Activated CD8-positive, alpha-beta T cell treated with anti-CD3 and anti-CD28 coated beads for 36 hours (primary cell): ENCODE measurements at places on chromosomes 1 and 21. TPM values are rescaled to one million over a fixed set of nuclear protein-coding genes. Genes with fewer than 3 reads are reported as not detected.
A peak's percentile ranks its signal among the peaks of the same experiment; 100 is the strongest.

GRCh38 chr1:83942914-83943313 lies 56.0 kb downstream of the TTLL7 start:
- DNase-seq = no peak

DNA sequence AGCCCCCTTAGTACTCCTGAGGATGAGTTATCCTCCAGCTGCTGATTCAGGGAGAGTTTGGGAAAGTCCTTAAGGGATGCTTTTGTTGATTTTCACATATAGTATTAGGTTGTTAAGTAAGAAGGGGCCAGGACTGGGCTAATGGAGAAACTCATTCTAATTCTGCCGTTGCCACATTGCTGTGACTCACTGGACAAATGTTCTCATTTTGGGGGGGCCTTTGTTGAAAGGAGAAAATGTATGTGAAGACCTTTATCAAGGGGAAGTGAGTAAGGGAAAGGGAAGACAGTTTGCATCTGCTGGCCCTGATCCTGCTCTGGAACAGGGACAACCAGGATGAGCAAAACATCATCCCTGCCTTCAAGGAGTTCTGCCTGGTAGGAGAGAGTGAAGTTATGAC lies 123.2 kb upstream of the FGGY start:
- DNase-seq = no peak

DNA sequence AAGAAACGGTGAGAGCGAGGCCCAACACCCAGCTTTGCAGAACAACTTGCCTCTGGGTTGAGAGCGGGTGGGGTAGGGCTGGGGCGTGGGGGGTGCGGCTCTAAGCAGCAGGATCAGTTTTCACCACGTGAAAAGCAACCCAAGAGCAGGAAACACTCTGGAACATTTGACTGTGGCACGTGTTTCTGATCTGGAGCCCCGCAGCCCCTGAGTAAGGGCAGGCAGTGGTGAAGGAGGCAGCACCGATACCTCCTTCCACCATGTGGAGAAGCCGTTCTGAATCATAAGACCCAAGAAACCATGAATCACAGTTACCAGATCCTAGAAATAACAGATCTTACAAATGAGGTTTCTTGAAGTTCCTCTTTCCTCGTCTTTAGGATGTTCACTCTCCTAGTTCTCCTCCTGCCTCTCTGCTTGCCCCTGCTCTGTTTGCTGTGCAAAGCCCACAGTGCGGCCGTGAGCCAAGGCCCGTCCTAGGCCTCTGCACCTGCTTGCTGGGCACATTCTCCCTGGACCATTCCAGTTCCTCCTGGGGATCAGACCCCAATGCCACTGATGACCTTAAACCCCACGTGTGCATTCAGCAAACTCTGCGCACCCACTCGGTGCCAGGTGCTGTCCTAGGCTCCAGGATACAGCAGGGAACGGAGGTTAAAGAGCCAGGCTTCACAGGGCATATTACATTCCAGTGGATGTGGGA lies 31.9 kb downstream of the SLC1A7 start:
- peak; percentile 20 for DNase-seq

DNA sequence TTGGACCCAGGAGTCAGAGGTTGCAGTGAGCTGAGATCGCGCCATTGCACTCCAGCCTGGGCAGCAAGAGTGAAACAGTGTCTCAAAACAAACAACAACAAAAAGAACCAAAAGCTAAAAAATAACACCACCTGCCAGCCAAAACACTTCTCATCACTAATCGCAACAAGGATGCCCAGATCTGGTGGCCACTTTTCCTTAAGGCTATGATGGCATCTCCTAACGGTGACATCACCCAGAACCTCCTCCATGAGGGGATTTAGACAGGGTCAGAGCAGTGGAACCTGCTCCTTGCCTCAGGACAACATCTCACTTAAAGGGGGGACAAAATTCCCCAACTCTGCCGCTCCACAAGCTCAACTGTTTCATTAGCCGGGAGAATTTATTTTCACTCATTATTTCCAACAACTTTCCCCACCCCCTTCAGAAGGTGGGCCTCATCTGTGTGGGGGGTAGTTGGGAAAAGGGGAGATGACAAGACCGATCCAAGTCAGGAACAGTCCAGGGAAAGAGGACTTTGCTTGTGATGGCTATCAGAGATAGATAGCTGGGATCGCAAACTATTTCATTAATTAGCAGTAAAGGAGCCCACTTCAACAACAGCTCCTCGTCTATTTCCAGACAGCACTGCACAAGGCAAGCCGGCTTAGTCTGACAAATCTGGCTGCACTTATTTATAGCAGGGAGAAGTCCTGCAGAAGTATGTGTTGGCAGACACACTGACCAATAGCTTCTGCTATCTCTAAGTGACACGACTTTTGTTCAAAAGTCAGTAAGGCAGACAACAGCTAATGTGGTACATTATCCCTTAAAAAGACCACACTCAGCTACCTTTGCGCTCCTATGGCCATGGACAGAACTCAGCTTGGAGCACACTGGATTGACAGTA lies 2.6 kb downstream of the PABPC4 start:
- no peak for DNase-seq

- no peak for DNase-seq
These were observed 71.0 kb upstream of the CACHD1 start for GRCh38 chr1:64398936-64399335.

The CHI3L1 gene
- total RNA-seq = not detected

The PTPN22 gene
- 56.0 TPM for total RNA-seq

The CELA3B gene
- not detected for total RNA-seq
